NCI-H1694 (cell line): ENCODE measurements at places on chromosomes 1 and 21.
A peak's percentile ranks its signal among the peaks of the same experiment; 100 is the strongest.

- DNase-seq: peak; percentile 49
Observed at GRCh38 chr1:224615861-224616755, at the start of gene CNIH3. TSS of gene CNIH3 (plus strand) at chr1:224616317. CDS start at chr1:224617175, 858 bp downstream.

GRCh38 chr1:232952514-232953499 is 2.4 kb downstream of the NTPCR start:
- peak; percentile 52 for DNase-seq

DNA sequence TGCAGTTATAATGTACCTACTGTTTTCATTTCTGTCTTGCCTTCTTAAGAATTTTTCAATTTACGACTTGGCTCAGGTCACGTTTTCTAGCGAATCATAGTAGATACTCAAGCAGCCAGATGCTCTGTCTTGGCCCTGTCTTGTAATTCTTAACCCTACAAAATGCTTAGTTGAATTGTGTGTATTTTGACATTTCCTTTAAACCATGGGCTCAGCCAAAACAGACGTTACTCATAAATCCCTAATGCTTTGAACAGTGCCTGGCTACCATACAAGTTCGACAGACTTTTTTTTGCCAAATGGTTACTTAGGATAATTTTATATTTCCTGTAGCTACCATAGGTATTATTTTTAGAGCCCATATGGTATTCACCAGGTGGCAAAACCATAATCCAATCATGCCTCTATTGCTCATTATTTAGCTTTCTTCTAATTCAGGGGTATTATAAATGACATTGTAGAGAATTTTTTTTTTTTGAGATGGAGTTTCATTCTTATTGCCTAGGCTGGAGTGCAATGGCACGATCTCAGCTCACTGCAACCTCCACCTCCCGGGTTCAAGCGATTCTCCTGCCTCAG is 54.3 kb downstream of the KCNK1 start:
- peak; percentile 30 for DNase-seq

GRCh38 chr1:222048094-222048595 is 306.3 kb upstream of the DUSP10 start:
- no peak for DNase-seq

- DNase-seq: no peak
Observed at GRCh38 chr1:32494196-32494595, 29.3 kb downstream of the ZBTB8B start.

DNA sequence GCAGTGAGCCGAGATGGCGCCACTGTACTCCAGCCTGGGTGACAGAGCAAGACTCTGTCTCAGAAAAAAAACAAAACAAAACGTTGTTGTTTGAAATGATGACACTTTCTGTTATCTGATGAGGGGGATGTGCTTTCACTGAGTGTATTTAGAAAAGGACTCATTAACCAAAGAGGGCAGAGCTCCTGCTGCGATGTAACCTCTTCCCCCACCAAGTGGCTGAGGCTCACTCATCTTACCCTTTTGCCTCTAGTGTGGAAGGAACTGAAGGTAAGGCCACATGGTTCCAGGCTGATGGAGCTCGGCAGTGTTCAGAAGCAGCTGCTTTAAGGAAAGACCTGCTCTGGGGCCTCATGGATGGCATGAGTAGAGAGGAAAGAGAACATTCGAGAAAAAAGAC is 105.7 kb upstream of the RUNX1 start:
- DNase-seq: no peak

GRCh38 chr21:40967771-40968170 is 120.8 kb upstream of the DSCAM start:
- DNase-seq: no peak

- no peak for DNase-seq
Observed at GRCh38 chr1:246954126-246954525, 22.4 kb upstream of the AHCTF1 start.

GRCh38 chr1:58857680-58858673 is 74.1 kb upstream of the JUN start:
- DNase-seq: peak; percentile 5

GRCh38 chr1:203406446-203407045 is 55.6 kb upstream of the FMOD start:
- DNase-seq: no peak
